NCI-H2081 (cell line): ENCODE measurements at places on chromosomes 2 and 18.
A peak's percentile ranks its signal among the peaks of the same experiment; 100 is the strongest.

GRCh38 chr2:152486737-152487400, 151.9 kb downstream of the FMNL2 start:
- DNase-seq = no peak

GRCh38 chr2:96423291-96423690, 81.9 kb downstream of the NEURL3 start:
- no peak for DNase-seq

DNA sequence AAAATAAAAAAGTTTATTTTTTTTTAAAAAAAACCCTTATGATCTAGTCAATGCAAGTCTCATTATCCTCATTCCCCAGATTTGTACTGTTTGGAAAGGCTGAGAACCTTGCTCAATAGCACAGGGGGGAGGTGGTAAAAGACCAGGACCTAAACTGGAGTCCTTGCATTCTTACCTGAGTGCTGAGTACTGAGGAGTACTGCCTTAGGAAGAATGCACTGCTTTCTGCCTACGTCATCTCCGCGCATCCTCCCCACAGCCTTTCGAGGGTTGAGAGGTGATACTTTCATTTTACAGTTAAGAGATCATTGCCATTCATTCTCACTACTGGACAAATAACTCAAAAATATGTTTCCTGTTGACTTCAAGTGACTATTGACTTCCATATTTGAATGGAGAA, 73.8 kb downstream of the MAP3K20 start:
- DNase-seq = no peak

GRCh38 chr2:24559473-24560113, 68.5 kb downstream of the NCOA1 start:
- DNase-seq = peak; percentile 5

- DNase-seq = no peak
These were observed 19.1 kb downstream of the EIF4E2 start for GRCh38 chr2:232569541-232569940.

GRCh38 chr2:231339316-231339715, 56.2 kb upstream of the B3GNT7 start:
- no peak for DNase-seq

- no peak for DNase-seq
These were observed 237.5 kb downstream of the STK39 start for GRCh38 chr2:168009900-168010299.
